GM23338 (cell line): ENCODE measurements at places on chromosomes 5 and 9. TPM values are rescaled to one million over a fixed set of nuclear protein-coding genes. Genes with fewer than 3 reads are reported as not detected.

- no peaks in the 10 kb centered on the region for H3K36me3 ChIP-seq
- H3K4me1 ChIP-seq, result no peaks in the 10 kb centered on the region
- no peaks in the 10 kb centered on the region for H3K27me3 ChIP-seq
- no peak for DNase-seq
- H3K27ac ChIP-seq, result no peak overlapping the region
- H3K4me3 ChIP-seq, result no peak overlapping the region
Measured at GRCh38 chr9:25519286-25519685, 159.0 kb downstream of the TUSC1 start.

DNA sequence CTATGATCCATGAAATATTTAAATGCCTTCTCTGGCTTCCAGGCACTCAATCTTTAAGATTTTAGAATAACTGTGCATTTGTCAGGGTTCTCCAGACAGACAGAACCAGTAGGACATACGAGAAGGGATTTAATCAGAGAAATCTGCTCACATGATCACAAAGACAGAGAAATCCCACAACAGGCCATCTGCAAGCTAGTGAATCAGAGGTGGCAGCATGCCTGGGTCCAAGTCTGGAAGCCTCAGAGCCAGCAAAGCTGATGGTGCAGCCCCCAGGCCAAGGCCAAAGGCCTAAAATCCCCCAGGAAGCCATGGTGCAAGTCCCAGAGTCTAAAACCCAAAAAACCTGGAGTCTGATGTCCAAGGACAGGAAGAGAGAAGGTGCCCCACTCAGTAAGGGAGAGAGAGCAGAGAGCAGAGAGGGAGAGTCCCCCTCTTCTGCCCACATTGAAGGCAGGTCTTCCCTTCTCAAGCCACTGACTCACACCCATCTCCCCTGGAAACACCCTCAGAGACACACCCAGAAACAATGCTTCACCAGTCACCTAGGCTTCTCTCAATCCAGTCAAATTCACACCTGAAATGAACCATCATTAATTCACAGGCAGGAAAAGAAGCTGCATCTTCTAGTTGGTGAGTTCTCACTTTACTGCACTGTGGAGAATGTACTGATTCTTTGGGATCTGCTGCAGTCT lies 48.7 kb downstream of the CAMSAP1 start:
- H3K36me3 ChIP-seq, result peaks cover 7% of the 10 kb centered on the region; the same call in 1 of the 2 replicates
- no peak overlapping the region for H3K27ac ChIP-seq
- H3K4me3 ChIP-seq, result no peak overlapping the region
- H3K27me3 ChIP-seq, result no peaks in the 10 kb centered on the region
- DNase-seq, result no peak

DNA sequence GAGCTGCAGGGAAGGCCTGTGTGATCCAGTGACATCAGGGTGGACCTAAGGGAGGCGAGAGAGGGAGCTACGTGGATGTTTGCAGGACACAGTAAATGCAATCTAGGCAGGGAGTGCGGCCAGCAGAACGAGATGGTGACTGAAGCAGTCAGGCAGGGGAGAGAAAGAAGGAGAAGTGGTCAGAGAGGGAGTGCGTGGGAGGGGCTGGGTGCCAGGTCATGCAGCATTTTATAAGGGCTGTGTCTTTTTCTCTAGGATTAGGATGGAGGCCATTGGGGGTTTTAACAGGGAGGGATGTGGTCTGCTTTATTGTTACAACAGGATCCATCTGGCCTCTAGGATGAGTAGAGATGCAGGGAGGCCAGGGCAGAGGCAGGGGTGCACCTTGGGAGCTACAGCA lies 80.4 kb downstream of the DCP2 start:
- no peak overlapping the region for H3K4me3 ChIP-seq
- no peak for DNase-seq
- no peaks in the 10 kb centered on the region for H3K4me1 ChIP-seq
- no peaks in the 10 kb centered on the region for H3K27me3 ChIP-seq
- H3K27ac ChIP-seq, result no peak overlapping the region
- H3K36me3 ChIP-seq, result no peaks in the 10 kb centered on the region

DNA sequence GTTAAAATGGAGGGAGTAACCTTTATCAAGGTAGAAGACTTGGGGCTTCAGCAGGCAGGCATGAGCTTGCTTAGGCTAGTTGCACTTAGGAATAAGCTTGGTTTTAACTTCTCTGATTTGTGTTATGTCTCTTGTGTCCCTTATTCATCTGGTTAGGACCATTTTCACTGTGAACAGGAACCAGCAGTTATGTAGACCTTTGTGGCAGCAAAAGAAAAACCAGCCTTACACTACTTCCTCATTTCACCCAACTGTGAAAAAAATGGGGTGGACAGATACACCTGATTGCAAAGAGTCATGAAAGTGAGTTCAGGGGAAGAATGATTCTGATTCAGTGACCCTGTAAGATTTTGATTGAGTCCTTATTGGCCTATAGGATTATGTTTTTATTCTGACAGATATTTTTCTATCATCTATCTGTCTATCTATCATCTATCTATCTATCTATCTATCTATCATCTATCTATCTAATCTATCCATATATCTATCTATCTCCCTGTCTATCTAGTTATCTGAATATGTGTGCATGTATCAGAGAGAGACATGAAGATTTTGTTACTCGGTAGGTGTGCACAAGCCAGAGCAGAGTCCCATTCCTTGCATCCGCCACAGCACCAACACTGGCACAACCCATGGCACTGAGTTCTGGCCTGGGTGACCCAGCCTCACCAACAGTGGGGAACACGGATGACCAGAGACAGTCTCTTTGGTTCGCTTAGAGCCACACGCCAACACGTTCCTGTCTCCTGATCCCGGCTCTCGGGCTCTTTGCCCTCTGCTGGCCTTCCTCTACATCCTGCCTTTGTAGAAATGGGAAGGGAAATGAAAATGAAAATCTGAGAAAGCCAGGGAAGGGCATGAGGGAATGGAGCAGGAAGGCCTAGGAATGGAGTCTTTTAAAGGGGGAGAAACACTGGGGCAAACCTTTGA lies 1.3 kb upstream of the ZNF366 start:
- DNase-seq, result no peak
- no peak overlapping the region for H3K27ac ChIP-seq
- no peaks in the 10 kb centered on the region for H3K27me3 ChIP-seq
- no peak overlapping the region for H3K4me3 ChIP-seq
- peaks cover 25% of the 10 kb centered on the region for H3K4me1 ChIP-seq

GRCh38 chr5:116448870-116449427 lies 125.7 kb downstream of the SEMA6A start:
- H3K4me1 ChIP-seq, result peaks cover 74% of the 10 kb centered on the region
- no peak for DNase-seq
- H3K27ac ChIP-seq, result 0 out of 2 replicates have a peak overlapping the region, but pooled peaks have one; percentile 40
- H3K36me3 ChIP-seq, result peaks cover 25% of the 10 kb centered on the region
- H3K4me3 ChIP-seq, result no peak overlapping the region

FOXD4L5 gene
- polyA plus RNA-seq, result not detected in 2 replicates

GRCh38 chr5:89229331-89230070 lies 346.5 kb upstream of the MEF2C start:
- no peaks in the 10 kb centered on the region for H3K36me3 ChIP-seq
- no peak overlapping the region for H3K27ac ChIP-seq
- peaks cover 3% of the 10 kb centered on the region; the same call in 1 of the 2 replicates for H3K4me1 ChIP-seq
- no peak overlapping the region for H3K4me3 ChIP-seq
- H3K27me3 ChIP-seq, result no peaks in the 10 kb centered on the region

GRCh38 chr5:126878634-126879033 lies 101.7 kb downstream of the LMNB1 start:
- H3K4me3 ChIP-seq, result no peak overlapping the region
- peaks cover 15% of the 10 kb centered on the region; the same call in 1 of the 2 replicates for H3K4me1 ChIP-seq
- H3K27me3 ChIP-seq, result no peaks in the 10 kb centered on the region
- H3K36me3 ChIP-seq, result no peaks in the 10 kb centered on the region
- DNase-seq, result no peak
- H3K27ac ChIP-seq, result no peak overlapping the region

DNA sequence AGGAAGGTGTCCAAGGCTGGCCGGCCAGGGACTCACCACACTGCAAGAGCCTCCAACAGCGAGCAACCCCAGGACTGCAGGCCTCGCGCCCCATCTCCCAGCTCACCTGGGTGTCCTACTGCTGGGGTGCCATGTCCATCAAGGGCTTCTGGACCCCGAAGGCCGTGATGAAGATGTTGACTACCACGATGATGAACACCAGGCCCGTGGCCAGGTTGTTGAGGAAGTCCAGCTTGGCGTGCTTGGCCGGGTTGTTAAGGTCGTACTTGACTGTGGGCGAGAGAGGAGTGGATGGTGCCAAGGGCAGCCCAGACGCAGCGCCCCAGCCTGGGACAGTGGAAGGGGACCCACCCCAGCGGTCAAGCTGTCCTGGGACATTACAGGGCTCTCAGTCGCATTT lies 9.3 kb downstream of the NINJ1 start:
- H3K4me1 ChIP-seq, result peaks cover 8% of the 10 kb centered on the region
- H3K27me3 ChIP-seq, result no peaks in the 10 kb centered on the region
- H3K36me3 ChIP-seq, result no peaks in the 10 kb centered on the region
- no peak overlapping the region for H3K27ac ChIP-seq
- no peak overlapping the region for H3K4me3 ChIP-seq

GRCh38 chr5:59245198-59245597 lies 648.3 kb downstream of the PDE4D start:
- no peak for DNase-seq
- no peaks in the 10 kb centered on the region for H3K27me3 ChIP-seq
- no peak overlapping the region for H3K4me3 ChIP-seq
- no peaks in the 10 kb centered on the region for H3K36me3 ChIP-seq

DNA sequence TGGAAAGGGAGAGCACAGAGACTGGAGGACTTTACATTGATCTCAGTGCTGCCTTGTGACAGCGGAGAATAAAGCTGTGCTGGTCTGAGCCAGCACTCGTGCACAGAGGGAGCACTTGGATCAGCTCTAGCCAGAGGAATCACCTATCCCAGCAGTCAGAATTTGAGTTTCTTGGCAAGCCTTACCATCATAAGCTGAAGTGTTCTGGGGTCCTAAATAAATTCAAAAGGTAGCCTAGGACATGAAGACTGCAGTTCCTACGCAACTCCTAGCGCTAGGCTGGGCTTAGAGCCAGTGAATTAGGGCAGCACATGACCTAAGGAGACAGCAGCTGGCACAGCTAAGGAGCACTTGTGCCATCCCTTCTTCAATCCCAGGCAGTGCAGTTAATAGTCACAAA lies 119.5 kb downstream of the HMHB1 start:
- DNase-seq, result no peak
- no peaks in the 10 kb centered on the region for H3K36me3 ChIP-seq
- peaks cover 16% of the 10 kb centered on the region for H3K4me1 ChIP-seq
- no peak overlapping the region for H3K4me3 ChIP-seq

- H3K4me3 ChIP-seq, result no peak overlapping the region
- no peaks in the 10 kb centered on the region; the same call in 1 of the 2 replicates for H3K27me3 ChIP-seq
- no peak overlapping the region for H3K27ac ChIP-seq
- H3K36me3 ChIP-seq, result no peaks in the 10 kb centered on the region
- peaks cover 27% of the 10 kb centered on the region for H3K4me1 ChIP-seq
Measured at GRCh38 chr5:17143335-17143734, 74.1 kb upstream of the BASP1 start.

DNA sequence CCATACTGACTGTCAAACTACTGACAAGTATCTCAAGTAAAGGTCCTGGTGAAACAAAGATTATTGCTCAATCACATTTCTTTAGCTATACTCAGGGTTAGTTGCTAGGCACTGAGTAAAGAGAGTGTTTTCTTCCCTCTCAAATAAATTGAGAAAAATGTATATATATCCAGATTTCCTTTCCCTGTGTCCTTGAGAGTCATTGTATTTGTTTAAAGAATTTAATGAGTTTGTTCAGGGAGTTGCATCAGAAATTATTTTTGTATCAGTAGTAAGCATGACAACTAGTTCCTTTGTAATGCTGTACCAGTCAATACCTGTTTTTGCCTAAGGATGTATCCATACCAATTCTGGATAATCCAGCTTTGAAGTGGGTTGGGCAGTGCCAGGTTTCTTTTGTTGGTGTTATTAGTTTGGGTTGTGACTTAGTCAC lies 3.2 kb upstream of the ANKHD1 start:
- peaks cover 16% of the 10 kb centered on the region for H3K4me1 ChIP-seq
- DNase-seq, result no peak
- no peaks in the 10 kb centered on the region for H3K36me3 ChIP-seq
- no peaks in the 10 kb centered on the region for H3K27me3 ChIP-seq

DNA sequence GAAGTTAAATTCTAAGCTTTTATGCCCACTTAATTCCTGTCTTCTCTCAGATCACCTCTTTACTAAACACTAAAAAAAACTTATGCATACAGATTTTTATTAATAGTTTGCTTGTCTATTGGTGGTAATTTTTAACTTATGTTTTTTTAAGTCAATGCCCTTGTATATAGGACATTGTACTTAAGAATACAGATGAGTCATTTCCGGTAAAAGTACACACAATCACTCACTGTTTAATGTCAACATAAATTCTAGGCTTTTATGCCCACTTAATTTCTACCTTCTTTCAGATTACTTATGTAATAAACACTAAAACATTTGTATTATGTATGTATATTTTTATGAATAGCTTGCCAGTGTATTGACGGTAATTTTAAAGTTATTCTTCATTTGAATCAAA lies 872.8 kb upstream of the CDH9 start:
- no peak overlapping the region for H3K4me3 ChIP-seq
- H3K4me1 ChIP-seq, result no peaks in the 10 kb centered on the region
- H3K27ac ChIP-seq, result no peak overlapping the region
- H3K36me3 ChIP-seq, result no peaks in the 10 kb centered on the region

DNA sequence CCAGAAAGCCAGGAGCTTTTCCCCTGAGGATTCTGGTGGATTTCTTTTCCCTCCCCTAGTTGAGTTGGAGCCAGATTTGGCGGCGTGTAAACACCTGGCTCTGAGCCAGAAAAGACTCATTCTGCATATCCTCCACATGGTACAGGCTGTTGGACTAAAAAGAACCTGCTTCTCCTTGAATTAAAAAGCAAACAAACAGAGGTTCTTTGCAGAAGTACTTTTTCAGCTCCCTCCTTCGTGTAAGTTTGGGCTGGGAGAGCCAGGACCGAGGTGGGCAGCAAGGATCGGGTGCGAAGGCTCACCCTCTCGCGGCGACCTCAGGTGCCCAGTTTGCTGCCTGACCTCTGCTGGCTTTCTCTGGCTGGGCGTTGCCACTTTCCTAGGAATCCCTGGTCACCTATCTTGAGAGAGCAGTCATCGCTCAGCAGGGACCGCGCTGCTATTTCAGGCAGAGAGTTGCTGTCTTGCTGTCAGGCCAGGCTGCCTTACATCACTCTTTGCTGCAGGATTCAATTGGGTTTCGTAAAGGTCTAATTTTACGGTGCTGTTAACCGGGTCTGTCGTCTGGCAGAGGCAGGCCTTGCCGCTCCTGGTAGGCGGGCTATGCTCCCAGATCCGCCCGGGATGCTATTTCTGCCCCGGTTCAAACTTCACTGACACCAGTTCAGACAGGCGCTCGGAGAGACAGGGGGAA lies 3.2 kb downstream of the PAPPA start:
- H3K27me3 ChIP-seq, result peaks cover 63% of the 10 kb centered on the region
- H3K36me3 ChIP-seq, result no peaks in the 10 kb centered on the region
- peak overlapping the region; percentile 55 for H3K4me3 ChIP-seq
- DNase-seq, result peak; percentile 74

TICAM2 gene
- 1.0 and 1.4 TPM in 2 replicates for polyA plus RNA-seq

DNA sequence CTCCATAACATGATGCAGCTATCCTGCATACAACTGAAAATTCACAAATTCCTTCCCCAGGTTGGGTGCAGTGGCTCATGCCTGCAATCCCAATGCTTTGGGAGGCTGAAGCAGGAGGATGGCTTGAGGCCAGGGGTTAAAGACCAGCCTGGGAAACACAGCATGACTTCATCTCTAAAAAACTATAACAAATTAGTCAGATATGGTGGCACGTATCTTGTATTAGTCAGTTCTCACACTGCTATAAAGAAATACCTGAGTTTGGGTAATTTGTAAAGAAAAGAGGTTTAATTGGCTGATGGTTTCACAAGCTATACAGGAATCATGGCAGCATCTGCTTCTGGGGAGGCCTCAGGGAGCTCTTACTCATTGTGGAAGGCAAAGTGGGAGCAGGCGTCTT lies 56.4 kb upstream of the DAPK1 start:
- DNase-seq, result no peak
- no peak overlapping the region for H3K27ac ChIP-seq
- no peaks in the 10 kb centered on the region; the same call in 1 of the 2 replicates for H3K4me1 ChIP-seq
- H3K27me3 ChIP-seq, result no peaks in the 10 kb centered on the region
- H3K4me3 ChIP-seq, result no peak overlapping the region
